Activated CD4-positive, alpha-beta T cell treated with anti-CD3 and anti-CD28 coated beads for 36 hours (primary cell): ENCODE measurements at places on chromosomes 12 and 14. TPM values are rescaled to one million over a fixed set of nuclear protein-coding genes. Genes with fewer than 3 reads are reported as not detected.

Gene FAM181A
- not detected for total RNA-seq

Gene ATP6V1D
- total RNA-seq, result 26.7 TPM

Gene RND1
- 3.3 TPM for total RNA-seq

Gene GNG2
- total RNA-seq, result 136 TPM

Gene KRT77
- total RNA-seq, result not detected

Gene SLC38A4
- not detected for total RNA-seq

Gene PRDM4
- total RNA-seq, result 29.7 TPM

Gene DHH
- total RNA-seq, result not detected

Gene HOXC10
- not detected for total RNA-seq

Gene CD69
- 97.9 TPM for total RNA-seq

Gene LRRC10
- not detected for total RNA-seq

Gene RNASE2
- not detected for total RNA-seq

Gene LEMD3
- total RNA-seq, result 15.9 TPM

Gene ZNF10
- 4.8 TPM for total RNA-seq

Gene FAM90A1
- 0.32 TPM for total RNA-seq

Gene CLEC1B
- not detected for total RNA-seq

Gene KCNJ8
- total RNA-seq, result not detected

Gene MIP
- total RNA-seq, result not detected

Gene RNASE3
- not detected for total RNA-seq

Gene DEGS2
- 2.8 TPM for total RNA-seq

Gene SLC25A21
- not detected for total RNA-seq

Gene FGF6
- total RNA-seq, result not detected

Gene ABHD12B
- not detected for total RNA-seq

Gene DTX1
- total RNA-seq, result 12.9 TPM

Gene ZNF664
- 46.4 TPM for total RNA-seq
